ENCODE measurements at places on chromosomes 3 and 15.

DNA sequence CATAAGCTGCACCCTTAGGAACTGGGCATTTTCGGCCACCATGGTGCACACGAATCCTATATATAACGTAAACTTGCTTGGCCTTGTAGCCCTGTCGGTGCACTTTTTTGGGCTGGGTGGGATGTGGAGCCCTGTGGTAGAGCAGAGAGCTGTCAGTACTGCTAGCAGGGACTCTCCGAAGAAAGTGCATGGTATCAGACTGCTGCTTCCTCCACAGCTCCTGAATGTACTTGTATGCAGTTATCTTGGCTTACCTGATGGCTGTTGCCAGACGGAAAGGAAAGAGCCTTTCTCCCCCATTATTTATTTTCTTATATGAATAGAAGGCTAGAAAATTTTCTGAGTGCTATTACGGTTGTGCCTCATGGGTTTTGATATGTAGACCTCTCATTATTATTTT lies 8.4 kb downstream of the GALK2 start:
- DNase-seq, result no peak

- peak; percentile 69 for DNase-seq
These were observed 1.1 kb downstream of the SSR3 start for GRCh38 chr3:156553705-156554356.

GRCh38 chr3:30713885-30714503 lies 107.6 kb downstream of the TGFBR2 start:
- DNase-seq, result no peak

- peak; percentile 31 for DNase-seq
These were observed 6.0 kb downstream of the PLIN1 start for GRCh38 chr15:89673165-89673512.

- no peak for DNase-seq
These were observed 61.3 kb downstream of the SMAD3 start for GRCh38 chr15:67126551-67127330.

DNA sequence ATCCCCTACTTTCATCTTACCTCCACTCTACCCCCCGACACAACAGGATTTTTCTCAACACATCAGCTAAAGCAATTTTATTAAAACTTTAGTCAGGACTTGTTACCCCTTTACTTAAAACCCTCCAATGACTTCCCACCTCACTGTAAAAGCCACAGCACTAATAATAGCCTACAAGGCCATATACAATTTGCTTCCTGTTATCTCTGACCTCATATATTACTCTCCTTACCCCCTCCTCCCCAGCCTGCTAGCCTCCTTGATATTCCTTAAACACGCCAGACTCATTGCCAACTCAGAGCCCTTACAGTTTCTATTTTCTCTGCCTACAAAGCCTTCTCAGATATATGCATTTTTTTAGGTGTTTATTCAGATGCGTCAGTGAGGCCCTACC lies 54.4 kb downstream of the DCUN1D1 start:
- DNase-seq, result no peak

GRCh38 chr15:57150066-57150865 lies 226.0 kb upstream of the CGNL1 start:
- DNase-seq, result no peak

DNA sequence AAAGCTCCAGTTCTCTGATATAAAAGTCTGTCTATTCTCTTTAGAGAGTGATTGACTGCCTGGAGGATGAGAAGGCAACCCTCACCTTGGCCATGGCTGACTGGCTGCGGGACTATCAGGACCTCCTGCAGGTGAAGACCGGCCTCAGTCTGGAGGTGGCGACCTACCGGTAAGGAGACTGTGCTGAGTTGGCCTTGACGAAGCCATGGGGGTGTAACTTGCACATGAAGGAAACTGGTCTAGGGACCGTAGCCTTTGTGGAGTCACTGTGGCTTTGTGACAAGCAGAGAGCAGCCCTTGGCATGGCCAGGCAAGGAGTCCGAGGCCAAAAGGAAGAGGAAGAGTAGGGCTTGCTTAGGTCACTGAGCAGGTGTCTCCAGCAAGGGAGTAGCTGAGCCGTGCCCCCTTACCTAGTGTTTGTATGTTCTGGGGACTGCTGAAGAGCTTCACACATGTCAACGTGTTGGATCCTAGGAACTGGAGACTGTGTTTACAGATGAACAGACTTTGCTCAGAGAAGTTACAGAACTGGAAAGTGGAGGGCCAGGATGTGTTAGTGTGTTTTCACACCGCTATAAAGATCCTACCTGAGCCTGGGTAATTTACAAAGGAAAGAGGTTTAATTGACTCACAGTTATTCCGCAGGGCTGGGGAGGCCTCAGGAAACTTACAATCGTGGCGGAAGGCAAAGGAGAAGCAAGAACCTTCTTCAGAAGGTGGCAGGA lies 8.8 kb downstream of the SYNM start:
- no peak for DNase-seq

DNA sequence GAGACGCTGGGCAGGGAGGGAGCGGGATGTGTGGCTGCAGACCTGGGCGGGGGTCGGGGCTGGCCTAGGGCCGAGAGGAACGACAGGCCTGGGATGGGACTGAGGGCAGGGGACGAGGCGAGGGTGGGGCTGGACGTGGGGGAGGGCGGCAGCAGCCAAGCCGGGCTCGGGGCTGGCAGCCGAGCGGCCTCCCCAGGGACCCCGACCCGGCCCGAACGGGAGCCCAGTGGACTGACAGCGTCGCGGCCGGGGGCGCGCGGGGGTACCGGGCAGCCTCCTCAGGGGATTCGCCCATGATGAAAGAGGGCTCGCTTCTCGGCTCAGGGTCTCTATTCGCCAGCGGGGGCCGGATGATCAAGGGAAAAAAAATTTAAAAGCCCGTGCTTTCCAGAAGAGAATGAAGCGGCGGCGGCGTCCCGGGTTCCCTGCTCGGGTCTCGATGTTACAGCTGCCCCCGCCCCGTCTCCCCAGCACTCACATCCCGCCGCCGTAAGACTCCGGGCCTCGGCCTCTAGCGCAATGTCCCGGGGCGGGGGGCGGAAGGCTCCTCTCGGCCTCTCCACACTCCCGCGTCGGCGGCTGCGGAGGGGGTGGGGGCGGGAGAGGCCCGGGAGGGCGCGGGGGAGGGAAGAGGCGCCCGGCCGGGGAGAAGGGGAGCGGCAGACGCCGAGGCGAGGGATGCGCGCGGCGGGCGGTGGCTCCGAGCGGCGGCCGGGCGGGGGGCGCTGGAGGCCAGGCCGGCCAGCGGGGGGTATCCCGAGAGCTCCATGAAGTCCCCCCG lies 4.3 kb downstream of the PTH1R start:
- no peak for DNase-seq

DNA sequence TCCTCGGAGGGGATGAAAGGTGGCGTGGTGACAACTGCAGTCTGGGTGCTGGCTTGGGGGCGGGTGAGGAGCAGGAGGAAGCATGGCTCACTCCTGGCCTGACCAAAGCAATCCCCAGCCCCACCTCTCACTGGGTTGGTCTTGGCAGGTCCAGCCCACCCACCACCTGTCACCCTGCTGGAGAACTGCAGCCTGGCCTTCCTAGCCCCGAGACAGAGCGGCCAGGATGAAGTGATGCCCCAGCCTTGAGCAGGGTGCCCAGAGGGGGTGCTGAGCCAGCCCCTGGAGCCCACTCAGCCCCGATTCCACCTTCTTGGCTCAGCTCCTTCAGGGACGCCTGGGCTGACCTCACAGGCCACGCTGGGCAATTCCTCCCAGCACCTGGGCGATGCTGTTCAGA lies 89.9 kb downstream of the IQSEC1 start:
- no peak for DNase-seq

- no peak for DNase-seq
These were observed 732.8 kb upstream of the GOLIM4 start for GRCh38 chr3:168828536-168828935.
